Esophagus squamous epithelium (tissue), 5 donors: ENCODE measurements at places on chromosomes 3 and 15. TPM values are rescaled to one million over a fixed set of nuclear protein-coding genes. Genes with fewer than 3 reads are reported as not detected.

GRCh38 chr3:9036404-9037131 lies 73.3 kb upstream of the RAD18 start:
- H3K27ac ChIP-seq, result no peak overlapping the region
- H3K36me3 ChIP-seq, result no peaks in the 10 kb centered on the region
- H3K27me3 ChIP-seq, result no peaks in the 10 kb centered on the region
- H3K4me1 ChIP-seq, result peaks cover 8% of the 10 kb centered on the region
- DNase-seq, result no peak

DNA sequence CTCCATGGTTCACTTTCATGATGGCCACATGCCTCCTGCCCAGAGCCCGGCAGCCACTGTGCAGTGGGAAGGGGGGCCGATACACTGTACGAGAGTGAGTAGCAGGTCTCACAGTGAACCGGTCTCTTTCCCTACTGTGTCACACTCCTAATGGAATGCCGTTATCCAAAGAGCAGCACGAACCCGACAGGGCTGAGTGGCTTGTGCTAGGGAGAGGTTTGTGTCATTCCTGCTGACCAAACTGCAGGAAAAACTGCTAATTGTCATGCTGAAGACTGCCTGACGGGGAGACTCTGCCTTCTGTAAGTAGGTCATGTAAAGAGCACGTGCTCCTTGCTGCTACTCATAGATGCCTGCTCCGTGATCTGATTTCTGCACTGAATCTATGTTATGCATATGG lies 105.1 kb downstream of the ARPP21 start:
- no peak for DNase-seq
- no peaks in the 10 kb centered on the region for H3K36me3 ChIP-seq
- H3K27me3 ChIP-seq, result no peaks in the 10 kb centered on the region
- H3K27ac ChIP-seq, result no peak overlapping the region

DNA sequence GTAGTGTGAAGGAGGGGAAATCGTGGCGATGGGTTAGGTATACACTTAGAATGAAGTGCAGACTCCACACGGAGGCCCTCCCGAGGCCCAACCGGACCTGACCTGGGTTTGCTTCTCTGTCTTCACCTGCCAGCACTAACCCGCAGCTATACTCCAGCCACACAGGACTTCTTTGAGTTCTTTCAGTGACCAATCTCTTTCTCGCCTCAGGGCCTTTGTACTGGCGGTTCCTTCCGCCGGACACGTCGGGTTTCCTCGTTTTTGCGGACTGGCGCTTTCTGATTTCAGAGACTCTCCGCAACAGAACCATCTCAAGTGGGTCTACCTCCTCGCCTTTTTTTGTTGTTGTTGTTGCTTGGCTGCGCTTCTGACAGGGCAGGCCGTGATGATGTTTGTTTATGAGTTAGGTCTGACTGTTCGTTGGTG lies at the start of gene NEIL1:
NEIL1 (plus strand) TSS at position 244 of the 426 bp plus-strand sequence. CDS start 1,867 bp downstream, outside the sequence.
- no peaks in the 10 kb centered on the region for H3K36me3 ChIP-seq
- no peak for DNase-seq
- peaks cover 48% of the 10 kb centered on the region for H3K4me1 ChIP-seq

GRCh38 chr15:35721751-35722150 lies 175.8 kb upstream of the DPH6 start:
- no peak for DNase-seq
- no peaks in the 10 kb centered on the region for H3K4me1 ChIP-seq
- H3K36me3 ChIP-seq, result no peaks in the 10 kb centered on the region
- H3K27ac ChIP-seq, result no peak overlapping the region
- H3K4me3 ChIP-seq, result no peak overlapping the region

Gene XCR1
- 0.19 TPM for total RNA-seq
